ENCODE measurements at places on chromosomes 3 and 15.

GRCh38 chr3:53846134-53846850 lies at the start of the genes CHDH and IL17RB:
CHDH (minus strand) TSS chr3:53846419; CDS start chr3:53824008, 22,411 bp downstream.
IL17RB (plus strand) TSS chr3:53846568; CDS start chr3:53846589, 21 bp downstream.
- no peak for DNase-seq

DNA sequence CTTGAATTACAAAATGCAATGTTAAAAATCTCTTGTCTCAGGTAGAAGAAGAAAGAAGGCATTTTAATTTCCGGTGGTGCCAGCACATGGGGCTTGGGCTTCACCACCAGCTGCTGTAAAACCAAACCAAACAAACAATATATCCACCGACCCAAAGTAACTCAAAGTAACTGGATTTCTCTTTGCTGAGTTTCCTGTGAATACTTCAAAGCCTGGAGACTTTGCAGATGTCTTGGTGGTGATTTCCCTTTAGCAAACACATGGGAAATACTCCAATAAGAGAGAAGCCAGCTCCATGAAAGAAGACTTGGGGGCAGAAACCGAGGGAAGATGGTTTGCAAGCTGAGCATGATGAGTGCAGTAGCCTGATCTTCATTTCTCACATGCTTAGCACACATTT lies 62.6 kb downstream of the EIF4E3 start:
- DNase-seq: no peak

- DNase-seq: no peak
These were observed 23.8 kb downstream of the RAB11A start for GRCh38 chr15:65893060-65893459.

GRCh38 chr3:160812304-160812703 lies 56.3 kb downstream of the PPM1L start:
- DNase-seq: no peak

DNA sequence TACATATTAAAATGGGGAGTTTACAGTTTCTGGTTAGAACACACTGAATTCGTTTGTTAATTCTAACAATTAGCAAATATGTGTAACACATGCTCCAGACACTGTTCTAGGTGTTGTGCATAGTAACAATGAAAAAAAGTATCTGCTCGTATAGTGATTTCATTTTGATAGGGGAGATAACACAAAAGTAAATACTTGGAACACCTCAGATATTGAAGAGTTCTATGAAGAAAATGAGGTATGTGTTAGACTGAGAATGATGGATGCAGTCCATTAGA lies 6.8 kb upstream of the TMF1 start:
- DNase-seq: no peak

DNA sequence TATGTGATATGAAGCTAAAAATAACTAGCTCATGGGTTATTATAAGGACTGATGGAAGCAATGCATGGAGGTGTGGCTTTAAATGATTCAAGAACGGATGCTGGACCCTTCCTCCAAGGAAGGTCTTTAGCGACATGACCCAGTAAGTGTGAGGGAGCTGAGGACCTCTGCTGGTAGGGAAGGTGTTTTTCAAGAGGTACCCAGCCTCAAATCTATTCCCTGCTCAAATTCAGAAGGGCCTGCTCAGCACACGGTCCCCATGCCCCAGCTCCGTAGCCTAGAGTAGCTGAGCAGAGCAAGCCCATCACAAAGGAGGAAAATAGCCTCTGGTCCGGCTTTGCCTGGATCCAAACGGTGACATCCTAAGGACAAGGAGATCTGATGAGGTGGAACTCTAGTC lies 266.2 kb upstream of the IGF1R start:
- DNase-seq: no peak

GRCh38 chr3:14716591-14716990 lies 41.6 kb downstream of the C3orf20 start:
- no peak for DNase-seq

DNA sequence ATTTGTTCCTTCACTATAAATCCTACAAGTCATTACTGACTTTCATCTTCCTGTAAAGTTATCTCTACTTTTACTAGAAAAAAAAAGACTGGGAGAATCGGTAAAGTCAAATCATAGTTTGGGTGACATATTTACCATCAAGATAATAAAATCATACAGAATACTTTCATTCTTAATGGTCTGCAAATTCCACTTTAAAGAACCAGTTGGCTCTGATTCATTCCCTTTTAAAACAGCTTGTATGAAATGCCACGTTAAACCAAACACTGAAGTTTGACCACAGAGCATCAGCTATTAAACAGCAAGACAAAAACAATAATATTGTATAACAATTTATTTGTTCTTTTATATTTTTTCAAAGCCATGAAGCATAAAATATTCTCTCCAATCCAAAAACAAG lies 100.7 kb downstream of the FBN1 start:
- DNase-seq: no peak

DNA sequence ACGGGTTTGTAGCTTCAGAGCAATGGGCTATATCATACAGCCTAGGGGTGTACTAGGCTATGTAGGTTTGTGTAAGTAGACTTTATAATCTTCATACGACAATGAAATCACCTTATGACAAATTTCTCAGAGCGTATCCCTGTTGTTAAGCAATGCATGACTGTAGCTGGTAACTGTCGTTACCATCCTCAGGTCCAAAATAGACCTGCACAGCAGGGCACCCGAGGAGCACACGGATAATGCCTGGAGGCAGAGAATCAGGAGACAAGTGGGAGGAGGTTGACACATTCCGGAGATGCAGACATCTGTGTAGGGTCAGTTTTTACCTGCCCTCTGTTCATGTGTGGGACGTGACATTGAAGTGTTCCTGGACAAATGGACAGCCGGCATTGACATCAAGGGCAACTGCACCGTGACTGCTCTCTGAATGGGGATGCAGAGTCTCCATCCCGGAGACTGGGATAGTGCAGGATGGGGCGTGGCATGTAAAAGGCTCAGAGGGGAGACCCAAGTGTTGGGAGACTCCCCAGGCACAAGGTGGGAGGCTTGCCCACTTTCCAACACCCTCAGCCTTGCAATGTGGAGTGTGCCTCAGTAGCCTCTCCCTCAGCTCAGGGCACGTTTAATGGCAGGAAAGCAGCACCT lies 45.9 kb upstream of the PGPEP1L start:
- no peak for DNase-seq

DNA sequence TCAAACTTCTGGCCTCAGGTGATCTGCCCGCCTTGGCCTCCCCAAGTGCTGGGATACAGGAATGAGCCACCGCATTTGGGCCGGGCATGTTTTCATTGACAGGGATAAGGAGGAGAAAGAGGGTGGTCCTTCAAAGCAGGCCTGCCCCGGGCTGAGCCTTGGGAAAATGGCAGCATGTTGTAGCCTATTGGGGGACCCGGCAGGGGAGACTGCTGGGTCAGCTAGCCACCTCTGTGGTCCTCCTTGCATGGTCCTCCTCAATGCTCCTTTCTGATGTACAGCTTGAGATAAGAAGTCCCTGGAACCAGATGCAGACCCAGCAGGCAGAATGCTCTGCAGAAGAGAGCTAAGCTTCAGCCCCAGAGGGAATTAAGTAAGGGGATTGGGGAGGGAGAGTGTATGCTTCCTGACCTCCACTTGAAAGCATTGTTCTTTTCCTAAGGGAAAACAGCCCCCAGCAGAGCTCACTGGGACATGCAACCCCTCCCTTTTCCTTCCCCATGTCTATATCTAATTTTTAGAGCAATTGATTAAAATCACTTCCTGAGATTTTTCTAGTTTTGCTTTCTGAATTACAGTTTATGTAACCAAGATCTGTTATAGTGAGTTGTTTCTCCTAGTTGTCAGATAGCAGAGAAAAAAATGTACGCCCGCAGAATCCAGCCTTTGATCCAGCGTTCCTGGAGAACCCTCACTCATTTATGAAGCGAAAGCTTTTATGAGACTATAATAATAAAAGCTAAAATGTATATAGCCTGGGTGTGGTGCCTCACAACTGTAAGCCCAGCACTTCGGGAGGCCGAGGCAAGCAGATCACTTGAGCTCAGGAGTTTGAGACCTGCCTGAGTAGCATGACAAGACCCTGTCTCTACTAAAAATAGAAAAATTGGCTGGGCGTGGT lies 48.7 kb upstream of the VILL start:
- DNase-seq: no peak

DNA sequence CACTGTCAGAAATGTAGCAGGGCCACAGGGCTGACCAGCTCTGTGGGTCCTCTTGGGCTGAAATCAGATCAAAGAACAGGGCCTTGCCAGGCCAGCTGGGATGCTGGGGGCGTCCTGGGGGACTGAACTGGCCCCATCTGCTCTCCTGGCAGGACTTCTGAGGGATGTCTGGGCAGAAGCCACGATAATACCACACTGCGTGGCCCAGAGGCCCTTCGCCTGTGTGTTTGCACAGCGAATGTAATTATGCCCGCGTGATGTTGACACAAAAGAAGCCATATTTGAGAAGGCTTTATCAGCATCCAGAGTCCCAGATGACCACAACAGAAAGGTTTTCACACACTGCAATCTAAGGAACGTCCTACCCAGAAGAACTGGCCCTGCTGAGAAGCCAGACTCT lies 174.0 kb downstream of the RAB11A start:
- no peak for DNase-seq

- DNase-seq: no peak
These were observed 431.4 kb downstream of the DIPK2A start for GRCh38 chr3:144403040-144403457.

DNA sequence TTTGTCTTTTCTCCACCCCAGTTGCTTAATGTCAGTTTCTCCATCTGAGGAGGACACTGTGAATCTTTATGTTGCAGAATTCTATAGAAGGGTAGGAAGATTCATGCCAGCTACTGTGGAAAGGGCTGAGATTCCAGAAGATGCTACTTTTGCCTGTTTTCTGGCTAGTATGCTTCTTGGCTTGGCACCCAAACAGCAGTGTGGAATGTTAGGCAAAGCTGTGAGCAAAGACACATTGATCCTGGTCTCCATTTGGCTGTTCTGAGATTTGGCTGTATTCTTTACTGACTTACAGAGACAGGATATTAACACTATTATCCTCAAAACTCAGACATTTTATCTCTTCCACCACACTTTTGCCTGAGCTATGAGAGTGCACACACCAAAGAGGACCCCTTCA lies 39.3 kb downstream of the PDHB start:
- DNase-seq: no peak

- no peak for DNase-seq
These were observed 113.0 kb upstream of the PTPRG start for GRCh38 chr3:61448378-61448777.

- DNase-seq: no peak
These were observed 83.0 kb downstream of the ZNF385D start for GRCh38 chr3:21668012-21668411.

Data from stimulated activated CD4-positive, alpha-beta T cell treated with anti-CD3 and anti-CD28 coated beads, Interleukin-12 subunit alpha, Interleukin-12 subunit beta, amount 100 ng/mL, for 48 hours (primary cell).